ENCODE measurements at places on chromosomes 3 and 15. TPM values are rescaled to one million over a fixed set of nuclear protein-coding genes. Genes with fewer than 3 reads are reported as not detected.

The POPDC2 gene
- polyA plus RNA-seq = 40.3 TPM

- DNase-seq = peak; percentile 8
These were observed 12.9 kb downstream of the SEC11A start for GRCh38 chr15:84702961-84703482.

- DNase-seq = no peak
These were observed 356.4 kb downstream of the MFSD1 start for GRCh38 chr3:159158213-159158612.

The CCDC50 gene
- polyA plus RNA-seq = 26.4 TPM

GRCh38 chr15:58475573-58476524, 44.1 kb downstream of the LIPC start:
- DNase-seq = no peak

- no peak for DNase-seq
These were observed 293.1 kb upstream of the CHRM5 start for GRCh38 chr15:33675246-33675645.

- no peak for DNase-seq
These were observed 20.2 kb downstream of the MYZAP start for GRCh38 chr15:57611938-57612337.

DNA sequence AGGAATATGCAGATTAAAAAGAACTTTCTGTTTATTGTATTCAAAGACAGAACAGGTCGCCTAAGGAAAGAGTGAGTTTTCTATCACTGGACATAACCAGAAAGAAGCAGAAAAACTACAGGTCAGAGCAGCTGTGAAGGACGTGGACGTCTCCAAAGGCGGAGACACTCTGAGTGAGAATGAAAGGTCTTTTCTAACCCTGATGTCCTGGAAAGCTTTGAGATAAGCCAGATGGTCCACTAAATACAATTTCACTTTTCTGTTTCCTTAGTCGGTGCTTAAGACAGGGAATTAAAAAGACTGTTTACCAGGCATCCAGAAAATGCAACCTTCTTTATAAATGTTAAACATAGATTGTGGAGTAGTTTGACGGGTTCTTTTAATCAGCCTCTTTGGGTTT, 360.4 kb downstream of the FGF12 start:
- no peak for DNase-seq

GRCh38 chr3:70871909-70872656, 559.6 kb upstream of the MDFIC2 start:
- no peak for DNase-seq

GRCh38 chr3:13598926-13599886, 50.3 kb downstream of the FBLN2 start:
- DNase-seq = no peak

DNA sequence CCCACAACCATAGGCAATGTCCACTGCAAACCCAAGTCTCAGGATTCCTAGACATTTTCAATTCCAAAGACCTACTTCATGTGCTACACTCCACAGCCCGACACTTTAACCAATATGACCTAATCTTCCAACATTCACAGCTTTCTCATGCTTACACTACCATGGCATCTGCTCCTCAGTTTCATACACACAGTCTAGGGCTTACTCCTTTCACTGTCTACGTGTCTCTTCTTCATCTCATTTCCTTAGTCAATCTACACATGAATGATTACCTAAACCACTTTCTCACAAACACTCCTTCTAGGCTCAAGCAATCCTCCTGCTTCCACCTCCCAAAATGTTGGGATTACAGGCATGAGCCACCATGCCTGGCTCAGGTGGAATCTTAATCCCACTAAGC, 106.3 kb downstream of the STAG1 start:
- DNase-seq = no peak

DNA sequence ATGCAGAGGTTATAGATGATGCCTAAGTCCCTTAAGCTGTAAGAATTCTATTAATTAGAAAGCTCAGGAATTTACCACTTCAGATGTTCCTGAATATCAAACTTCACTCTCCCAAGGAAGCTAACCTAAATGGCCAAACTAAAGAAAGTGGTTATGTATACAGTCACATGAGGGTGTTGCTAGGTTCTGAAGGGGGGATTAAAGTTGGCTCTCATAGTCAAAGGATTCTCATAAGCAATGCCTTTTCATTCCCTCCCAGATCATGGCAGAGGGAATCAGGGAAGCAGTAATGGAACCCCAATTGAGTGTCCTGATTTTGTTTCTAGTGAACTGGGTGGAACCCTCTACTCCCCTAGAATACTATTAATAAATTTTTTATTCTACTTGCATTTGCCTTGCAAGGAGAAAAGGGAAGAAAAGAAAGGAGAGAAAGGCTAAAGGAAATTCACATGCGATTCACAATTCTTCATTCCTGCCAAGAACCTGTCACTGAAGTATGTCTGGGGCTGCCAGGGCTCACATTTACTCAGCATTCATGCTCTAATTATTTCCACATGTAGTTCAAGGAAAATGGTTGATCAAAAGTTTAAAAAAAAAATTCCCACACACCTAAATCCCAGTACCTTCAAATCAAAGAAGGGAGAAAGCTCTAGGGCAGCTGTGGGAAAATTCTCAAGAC, 25.1 kb downstream of the FSTL1 start:
- DNase-seq = peak; percentile 78

The GOLGA8S gene
- 0.45 TPM for polyA plus RNA-seq

GRCh38 chr3:47874913-47875312, 72.0 kb downstream of the DHX30 start:
- no peak for DNase-seq

- DNase-seq = no peak
These were observed 7.9 kb upstream of the SSUH2 start for GRCh38 chr3:8652324-8652987.

The HTR3E gene
- polyA plus RNA-seq = not detected

DNA sequence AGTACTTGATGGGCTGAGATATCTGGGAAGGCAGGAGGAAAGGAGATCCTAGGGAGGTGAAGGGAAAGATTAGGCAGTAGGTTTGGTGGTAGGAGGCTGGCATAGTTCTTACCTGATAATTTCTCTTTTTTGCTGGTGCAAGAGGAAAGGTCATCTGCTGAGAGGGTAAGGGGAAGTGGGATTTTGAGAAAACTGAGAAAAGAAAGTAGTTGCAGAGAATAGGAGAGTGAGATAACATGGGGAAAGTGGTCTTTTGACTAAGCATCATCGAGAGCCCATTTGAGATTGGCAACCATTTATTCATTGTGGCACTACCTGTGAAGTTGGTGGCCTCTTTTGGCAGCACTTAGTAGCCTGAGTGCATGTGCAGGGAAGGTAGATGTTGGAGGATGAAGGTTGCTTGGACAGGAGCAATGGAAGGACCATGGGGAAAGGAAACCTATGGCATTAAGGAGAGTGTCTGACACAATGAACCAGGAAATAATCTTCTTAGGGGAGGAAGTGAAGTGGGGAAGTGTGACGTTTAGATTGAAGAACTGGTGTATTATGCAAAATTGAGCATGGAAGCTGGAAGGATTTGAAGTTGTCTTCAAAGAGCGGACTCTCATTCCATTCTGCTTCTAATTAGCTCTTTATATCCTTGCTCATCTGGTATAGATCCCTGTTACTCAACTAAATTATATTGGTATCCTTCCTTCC, 21.9 kb upstream of the USP13 start:
- no peak for DNase-seq

GRCh38 chr3:132346841-132347736, 29.9 kb downstream of the ACP3 start:
- peak; percentile 18 for DNase-seq

The ITIH1 gene
- polyA plus RNA-seq = not detected

DNA sequence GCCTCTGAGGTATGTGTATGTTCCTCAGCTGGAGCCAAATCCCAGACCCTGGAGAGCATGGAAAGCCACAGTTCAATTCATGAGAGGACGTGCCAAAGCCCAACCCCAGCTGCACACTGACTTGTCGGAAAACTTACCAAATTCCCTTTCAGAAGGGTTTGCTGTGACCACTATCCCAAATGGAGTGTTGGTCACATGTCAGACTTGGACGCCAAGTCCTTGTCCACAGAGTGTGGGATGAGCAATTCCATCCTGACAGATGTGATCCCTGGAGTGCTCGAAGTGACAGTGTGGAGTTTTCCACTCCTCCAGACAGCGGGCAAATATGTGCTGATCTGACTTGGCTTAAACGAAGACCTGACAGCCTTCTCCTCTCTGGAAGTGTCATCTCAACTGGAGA, 71.2 kb downstream of the RORA start:
- DNase-seq = peak; percentile 84

DNA sequence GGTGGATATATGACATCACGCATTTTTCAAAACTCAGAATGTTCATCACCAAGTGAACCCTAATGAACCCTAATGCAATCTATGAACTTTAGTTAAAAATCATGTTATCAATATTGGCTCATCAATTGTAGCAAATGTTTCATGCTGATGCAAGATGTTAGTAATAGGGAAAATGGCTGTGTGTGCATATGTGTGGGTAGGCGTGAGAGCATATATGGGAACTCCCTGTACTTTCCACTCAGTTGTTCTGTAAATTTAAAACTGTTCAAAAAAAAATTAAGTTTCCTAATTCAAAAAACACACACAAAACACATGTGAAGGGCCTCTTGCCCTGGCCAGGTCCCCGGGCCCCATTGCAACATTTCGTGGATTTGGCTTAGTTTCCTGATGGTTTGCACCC, 89.7 kb upstream of the PROK2 start:
- DNase-seq = no peak

Measured in muscle of arm (tissue), 14 donors.